ENCODE measurements at places on chromosomes 7 and 10. TPM values are rescaled to one million over a fixed set of nuclear protein-coding genes. Genes with fewer than 3 reads are reported as not detected.

The SPDYE16 gene
- 0.08 TPM for polyA plus RNA-seq

The SUV39H2 gene
- polyA plus RNA-seq = 4.5 TPM

The MEPCE gene
- polyA plus RNA-seq = 21.8 TPM

The ZDHHC4 gene
- polyA plus RNA-seq = 13.6 TPM
